ENCODE measurements at places on chromosomes 4 and X. TPM values are rescaled to one million over a fixed set of nuclear protein-coding genes. Genes with fewer than 3 reads are reported as not detected.

Gene BLTP1
- 148 TPM for total RNA-seq

Gene PPEF2
- not detected for total RNA-seq

Gene TENM3
- 0.68 TPM for total RNA-seq

Gene TLR10
- 0.28 TPM for total RNA-seq

DNA sequence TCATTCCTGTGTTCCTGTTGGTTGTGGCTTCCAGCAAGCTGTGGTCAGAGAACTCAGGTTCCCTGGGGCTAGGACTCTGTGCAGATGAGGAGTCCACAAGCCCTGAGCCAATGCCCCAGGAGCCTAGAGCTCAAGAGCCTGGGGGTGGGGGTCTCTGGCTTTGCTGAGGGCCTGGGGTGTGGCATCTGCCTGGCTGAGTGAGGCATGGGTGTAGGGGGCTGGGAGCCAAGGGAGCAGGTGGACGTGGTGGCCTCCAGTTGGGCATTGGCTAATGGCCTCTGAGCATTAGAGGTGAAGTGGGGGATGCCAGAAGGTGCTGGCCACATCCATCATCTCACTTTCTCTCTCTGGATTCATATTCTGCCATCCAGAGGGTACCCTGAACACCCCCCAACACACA is 5.3 kb upstream of the MAMLD1 start:
- no peak overlapping the region for H3K27ac ChIP-seq
- no peaks in the 10 kb centered on the region for H3K36me3 ChIP-seq
- peaks cover 4% of the 10 kb centered on the region for H3K4me1 ChIP-seq
- no peaks in the 10 kb centered on the region for H3K27me3 ChIP-seq
- H3K4me3 ChIP-seq = no peak overlapping the region

- H3K27me3 ChIP-seq = no peaks in the 10 kb centered on the region
- no peak for DNase-seq
- H3K27ac ChIP-seq = no peak overlapping the region
- H3K4me3 ChIP-seq = no peak overlapping the region
These were observed 21.1 kb downstream of the VSIG4 start for GRCh38 chrX:66018585-66019309.

- no peaks in the 10 kb centered on the region for H3K4me1 ChIP-seq
- H3K36me3 ChIP-seq = no peaks in the 10 kb centered on the region
- no peak overlapping the region for H3K4me3 ChIP-seq
- no peak for DNase-seq
- no peak overlapping the region for H3K27ac ChIP-seq
These were observed 1798.9 kb downstream of the PCDH7 start for GRCh38 chr4:32519060-32519459.

DNA sequence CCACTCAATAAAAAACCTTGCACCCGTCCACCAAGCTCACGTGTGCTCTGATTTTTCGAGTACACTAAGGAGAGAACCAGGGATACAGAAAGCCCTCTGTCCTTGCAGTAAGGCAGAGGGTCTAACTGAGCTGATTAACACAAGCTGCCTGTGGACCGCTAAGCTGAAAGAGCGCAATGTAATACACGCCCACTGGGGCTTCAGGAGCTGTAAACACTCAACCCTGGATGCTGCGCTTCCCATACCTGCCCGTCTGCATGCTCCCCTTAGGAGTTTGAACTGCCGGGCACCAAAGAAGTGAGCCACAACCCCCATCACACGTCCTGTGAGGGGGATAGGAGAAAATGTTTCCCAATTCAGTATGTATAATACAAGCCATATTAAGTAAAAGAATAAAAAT is 664.8 kb downstream of the PCDH18 start:
- no peaks in the 10 kb centered on the region for H3K36me3 ChIP-seq
- no peak for DNase-seq
- no peak overlapping the region for H3K27ac ChIP-seq
- H3K4me1 ChIP-seq = no peaks in the 10 kb centered on the region

- no peaks in the 10 kb centered on the region for H3K36me3 ChIP-seq
- no peak for DNase-seq
- no peaks in the 10 kb centered on the region for H3K27me3 ChIP-seq
- H3K27ac ChIP-seq = peak overlapping the region; percentile 88
- H3K4me1 ChIP-seq = no peaks in the 10 kb centered on the region
These were observed 593 bp downstream of the ELF4 start for GRCh38 chrX:130109429-130110378.

DNA sequence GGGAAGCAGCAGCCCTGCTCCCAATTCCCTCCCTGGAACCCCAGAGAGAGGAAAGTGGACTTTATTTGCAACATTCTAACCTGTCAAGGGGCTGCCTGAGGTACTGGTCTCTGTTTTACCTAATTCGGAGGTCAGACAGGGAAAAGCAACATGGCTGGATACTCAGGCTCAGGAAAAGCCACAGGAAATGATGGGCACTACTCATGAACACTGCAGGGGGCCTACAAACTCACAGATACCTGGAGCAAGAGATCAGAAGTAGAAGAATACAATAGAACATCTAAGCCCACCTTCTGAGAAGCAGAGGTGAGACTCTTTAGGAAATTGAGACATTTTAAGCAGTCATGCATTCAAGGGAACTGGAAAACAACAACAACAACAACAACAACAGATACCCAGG is 15.4 kb upstream of the CSTF2 start:
- no peaks in the 10 kb centered on the region for H3K4me1 ChIP-seq
- H3K4me3 ChIP-seq = no peak overlapping the region
- DNase-seq = no peak
- H3K27ac ChIP-seq = no peak overlapping the region

GRCh38 chr4:110108422-110108821 is 90.0 kb downstream of the ELOVL6 start:
- H3K4me3 ChIP-seq = no peak overlapping the region
- H3K36me3 ChIP-seq = no peaks in the 10 kb centered on the region
- no peak overlapping the region for H3K27ac ChIP-seq
- DNase-seq = no peak
- no peaks in the 10 kb centered on the region for H3K27me3 ChIP-seq
- no peaks in the 10 kb centered on the region for H3K4me1 ChIP-seq

All from thoracic aorta (tissue), 2 donors.